ENCODE measurements at places on chromosomes 16 and 17.

- H3K4me3 ChIP-seq: no peak overlapping the region
- H3K27ac ChIP-seq: no peak overlapping the region
- peaks cover 3% of the 10 kb centered on the region for H3K36me3 ChIP-seq
- DNase-seq: peak; percentile 82
- H3K4me1 ChIP-seq: no peaks in the 10 kb centered on the region
These were observed 72.2 kb downstream of the ZNF778 start for GRCh38 chr16:89289428-89290395.

DNA sequence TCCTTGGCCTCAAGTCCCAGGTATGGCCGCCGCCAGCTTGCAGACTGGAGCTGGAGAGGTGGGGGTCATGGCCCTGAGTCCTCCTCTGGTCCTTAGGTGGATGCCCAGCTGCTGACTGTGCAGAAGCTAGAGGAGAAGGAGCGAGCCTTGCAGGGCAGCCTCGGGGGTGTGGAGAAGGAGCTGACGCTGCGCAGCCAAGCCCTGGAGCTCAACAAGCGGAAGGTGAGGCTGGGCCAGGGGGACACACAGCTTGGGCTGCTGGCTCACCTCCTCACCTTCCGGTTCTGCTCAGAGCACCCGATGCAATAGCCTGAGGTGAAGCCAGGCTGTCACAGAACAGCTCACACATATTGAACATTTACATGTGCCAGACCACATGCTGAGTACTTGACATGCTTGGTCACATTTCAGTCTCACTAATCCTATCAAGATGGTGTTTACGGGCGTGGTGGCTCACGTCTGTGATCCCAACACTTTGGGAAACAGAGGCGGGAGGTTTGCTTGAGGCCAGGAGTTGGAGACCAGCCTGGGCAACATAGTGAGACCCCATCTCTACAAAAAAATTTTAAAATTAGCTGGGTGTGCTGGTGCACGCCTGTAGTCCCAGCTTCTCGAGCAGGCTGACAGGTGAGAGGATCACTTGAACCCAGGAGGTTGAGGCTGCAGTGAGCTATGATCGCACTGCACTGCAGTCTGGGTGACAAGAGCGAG, 7.4 kb downstream of the RNF40 start:
- H3K4me3 ChIP-seq: no peak overlapping the region
- peaks cover 100% of the 10 kb centered on the region for H3K36me3 ChIP-seq
- H3K27ac ChIP-seq: no peak overlapping the region
- no peaks in the 10 kb centered on the region for H3K27me3 ChIP-seq

- no peak for DNase-seq
- H3K27me3 ChIP-seq: no peaks in the 10 kb centered on the region
- H3K27ac ChIP-seq: no peak overlapping the region
These were observed 4.4 kb downstream of the COPRS start for GRCh38 chr17:31854672-31855071.

GRCh38 chr17:53470626-53471025, 352.1 kb upstream of the KIF2B start:
- DNase-seq: no peak
- H3K4me3 ChIP-seq: no peak overlapping the region
- H3K4me1 ChIP-seq: no peaks in the 10 kb centered on the region
- H3K27ac ChIP-seq: no peak overlapping the region
- H3K27me3 ChIP-seq: no peaks in the 10 kb centered on the region

DNA sequence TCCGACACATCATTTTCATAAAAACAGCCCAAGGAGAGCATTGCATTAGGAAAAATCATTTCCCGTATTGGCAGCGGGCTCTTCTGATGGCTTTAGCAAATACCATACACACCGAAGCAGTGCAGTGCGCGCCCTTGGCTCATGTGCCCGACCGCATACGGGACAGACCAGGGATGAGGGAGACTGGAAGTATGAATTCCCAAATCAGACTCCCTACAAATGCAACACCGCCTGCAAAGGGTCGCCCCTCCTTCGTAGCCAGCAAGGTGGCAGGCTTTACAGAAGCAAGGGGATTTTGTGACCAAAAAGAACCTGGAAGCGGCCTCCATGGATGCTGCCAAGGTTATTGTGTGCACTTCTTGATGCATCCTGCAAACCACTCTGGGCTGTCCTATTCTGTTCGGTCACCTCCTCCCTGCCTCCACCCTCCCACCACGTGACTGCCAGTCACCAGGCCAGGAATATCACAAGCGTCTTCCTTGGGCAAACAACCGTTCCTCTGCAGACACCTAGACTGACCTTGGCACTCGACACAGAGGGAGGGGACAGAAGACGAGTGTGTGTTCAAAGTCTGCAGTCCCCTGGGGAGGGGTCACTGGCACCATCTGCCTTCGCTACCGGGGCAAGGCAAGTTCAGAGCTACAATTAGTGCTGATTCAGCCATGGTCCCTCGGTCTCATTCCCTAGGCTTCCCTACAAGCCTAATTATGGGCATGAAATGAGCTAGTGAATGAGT, 460.4 kb downstream of the SLC39A11 start:
- H3K27ac ChIP-seq: peak overlapping the region; percentile 86
- no peak for DNase-seq
- H3K36me3 ChIP-seq: no peaks in the 10 kb centered on the region
- no peaks in the 10 kb centered on the region for H3K27me3 ChIP-seq
- no peaks in the 10 kb centered on the region for H3K4me1 ChIP-seq

- H3K27ac ChIP-seq: no peak overlapping the region
- no peaks in the 10 kb centered on the region for H3K4me1 ChIP-seq
These were observed 71.7 kb downstream of the SNX11 start for GRCh38 chr17:48179071-48179945.

DNA sequence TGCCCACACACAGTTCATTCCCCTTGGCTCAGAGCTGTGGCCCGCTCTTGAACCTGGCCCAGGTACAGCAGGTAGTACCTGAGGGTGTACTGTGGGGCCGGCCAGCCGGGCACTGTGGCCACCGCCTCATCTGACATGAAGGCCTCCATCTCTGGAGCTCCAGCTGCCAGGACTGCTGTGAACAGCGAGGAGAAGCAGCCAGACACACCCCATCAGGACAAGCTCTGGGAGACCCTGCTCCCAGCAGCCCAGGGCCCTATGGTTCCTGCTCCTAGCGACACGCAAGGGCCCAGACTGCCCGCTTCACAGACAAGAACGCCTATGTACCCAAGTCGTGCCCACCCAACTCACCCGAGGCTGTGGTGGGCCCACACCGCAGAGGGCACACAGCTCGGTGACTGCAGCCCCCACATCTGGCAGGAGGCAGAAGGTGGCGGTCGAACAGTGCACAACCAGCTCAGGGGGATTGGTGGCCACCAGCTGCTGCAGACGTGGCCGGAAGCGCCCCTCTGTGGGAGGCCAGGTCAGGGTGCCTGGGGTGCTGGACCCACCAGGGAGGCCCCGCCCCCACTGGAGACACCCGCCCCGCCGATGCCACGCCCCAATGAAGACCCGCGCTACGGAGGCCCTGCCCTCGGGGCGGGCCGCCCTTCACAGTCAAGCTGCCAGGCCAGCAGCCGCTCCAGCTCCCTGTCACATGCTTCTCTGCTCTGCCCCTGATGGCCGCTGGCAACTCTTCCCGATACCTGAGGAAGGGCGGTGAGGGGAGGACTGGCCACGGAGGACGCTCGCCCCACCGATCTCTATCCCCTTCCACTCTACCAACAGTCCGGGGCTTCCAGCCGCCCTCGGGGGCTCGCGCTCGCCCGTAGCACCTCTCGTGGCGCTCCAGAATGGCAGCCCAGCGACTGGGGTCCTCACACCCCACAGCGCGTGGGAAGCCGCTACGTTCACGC, 1.1 kb upstream of the STUB1 start:
- no peaks in the 10 kb centered on the region for H3K27me3 ChIP-seq
- no peak for DNase-seq
- no peaks in the 10 kb centered on the region for H3K36me3 ChIP-seq
- peak overlapping the region; percentile 89 for H3K4me3 ChIP-seq

GRCh38 chr17:16887523-16888095, 84.3 kb downstream of the TNFRSF13B start:
- DNase-seq: no peak
- no peak overlapping the region for H3K4me3 ChIP-seq
- no peaks in the 10 kb centered on the region for H3K27me3 ChIP-seq
- no peak overlapping the region for H3K27ac ChIP-seq
- H3K4me1 ChIP-seq: no peaks in the 10 kb centered on the region
- H3K36me3 ChIP-seq: no peaks in the 10 kb centered on the region

- H3K4me1 ChIP-seq: peaks cover 23% of the 10 kb centered on the region
- peak; percentile 10 for DNase-seq
- no peak overlapping the region for H3K4me3 ChIP-seq
- no peaks in the 10 kb centered on the region for H3K27me3 ChIP-seq
These were observed 37.4 kb downstream of the TK2 start for GRCh38 chr16:66512272-66513110.

GRCh38 chr17:70288540-70289290, 119.4 kb downstream of the KCNJ2 start:
- H3K4me3 ChIP-seq: no peak overlapping the region
- no peaks in the 10 kb centered on the region for H3K4me1 ChIP-seq
- no peak overlapping the region for H3K27ac ChIP-seq
- H3K27me3 ChIP-seq: no peaks in the 10 kb centered on the region
- DNase-seq: no peak
